Activated T-cell treated with anti-CD3 and anti-CD28 coated beads for 1 hour (primary cell): ENCODE measurements at places on chromosomes 11 and 22.

- DNase-seq = no peak
These were observed 261.1 kb downstream of the SBF2 start for GRCh38 chr11:10032935-10033334.

- no peak for DNase-seq
These were observed 1.7 kb downstream of the DRD4 start for GRCh38 chr11:638631-639331.

DNA sequence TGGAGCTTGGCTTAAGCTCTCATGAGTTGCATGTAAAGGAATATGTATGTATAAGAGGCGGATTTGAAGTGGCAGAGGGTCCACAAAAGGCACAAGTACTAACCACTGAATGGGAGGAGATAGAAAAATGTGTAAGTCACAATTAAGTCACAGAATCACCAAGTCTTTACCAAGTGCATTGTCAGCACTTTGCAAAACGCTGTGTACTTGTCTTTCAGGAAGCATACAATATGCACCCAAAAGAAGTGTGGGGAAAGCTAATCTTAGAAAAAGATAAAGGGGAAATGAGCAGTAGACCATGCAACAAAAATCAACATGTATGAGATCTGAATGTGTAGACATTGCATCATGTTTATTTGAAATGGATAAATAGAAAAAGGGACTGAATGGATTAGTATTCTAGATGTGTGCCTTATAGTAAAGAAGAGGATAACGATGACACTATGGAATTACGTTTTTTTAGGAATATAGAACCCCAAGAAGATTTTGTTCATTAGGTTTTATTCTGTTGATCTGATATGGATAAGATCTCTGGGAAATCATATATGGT, 4.5 kb downstream of the CNTF start:
- no peak for DNase-seq

- no peak for DNase-seq
These were observed 99.3 kb upstream of the GAL start for GRCh38 chr11:68584991-68585524.

DNA sequence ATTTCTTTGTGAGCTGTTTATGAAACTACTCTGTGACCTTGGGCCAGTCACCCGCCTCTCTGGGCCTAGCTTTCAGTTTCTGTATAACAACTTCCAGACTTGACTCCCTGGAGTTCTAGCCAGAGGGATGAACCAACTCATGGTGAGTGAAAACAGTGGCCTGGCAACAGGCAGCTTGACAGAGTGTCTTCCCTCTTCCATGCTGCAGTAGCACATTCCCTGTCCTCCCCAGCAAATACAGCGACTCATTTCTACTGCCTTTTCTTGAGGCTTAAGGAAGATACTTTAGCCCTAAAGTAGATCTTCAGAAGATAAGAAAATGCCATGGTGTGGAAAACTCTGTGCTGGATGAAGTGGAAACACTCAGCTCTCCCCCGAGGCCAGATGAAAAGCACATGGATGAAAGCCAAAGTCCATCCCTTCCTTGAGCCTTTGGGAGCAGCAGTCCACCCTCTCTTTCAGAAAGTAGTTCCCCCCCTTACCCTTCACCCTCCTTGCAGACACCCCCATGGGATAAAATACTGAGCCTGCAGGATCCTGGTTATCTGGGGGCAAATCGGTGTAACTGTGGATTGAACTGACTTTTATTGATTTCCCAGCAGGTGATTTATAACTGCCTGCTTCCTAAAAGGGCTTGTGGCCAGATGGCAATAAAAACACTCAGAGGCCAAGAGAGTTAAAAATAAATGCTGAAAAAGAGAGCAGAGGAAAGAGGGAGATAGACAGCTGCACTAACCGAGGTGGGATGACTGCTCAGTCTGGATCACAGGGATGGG, 24.1 kb downstream of the IRAG1 start:
- DNase-seq = no peak

DNA sequence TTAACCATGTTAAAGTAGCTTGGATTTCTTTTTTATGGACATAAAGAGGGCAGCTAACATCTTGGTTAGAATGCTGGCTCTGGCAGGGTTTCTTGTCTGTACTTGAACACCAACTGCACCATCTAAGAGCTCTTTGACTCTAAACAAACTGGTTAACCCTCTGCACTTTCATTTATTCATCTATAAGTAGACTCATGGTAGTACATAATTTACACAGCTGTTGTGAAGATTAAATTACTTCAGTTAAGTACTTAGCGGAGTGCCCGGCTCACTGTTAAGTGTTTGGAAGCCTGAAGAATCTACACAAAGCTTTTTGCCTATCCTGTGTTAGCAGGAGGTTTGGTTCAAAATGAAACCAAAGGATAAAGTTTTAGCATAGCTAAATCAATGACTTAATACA, 846.2 kb upstream of the API5 start:
- DNase-seq = no peak
